ENCODE measurements at places on chromosomes 5 and 9.

GRCh38 chr9:132947756-132948155 lies 3.3 kb upstream of the TSC1 start:
- DNase-seq = no peak

DNA sequence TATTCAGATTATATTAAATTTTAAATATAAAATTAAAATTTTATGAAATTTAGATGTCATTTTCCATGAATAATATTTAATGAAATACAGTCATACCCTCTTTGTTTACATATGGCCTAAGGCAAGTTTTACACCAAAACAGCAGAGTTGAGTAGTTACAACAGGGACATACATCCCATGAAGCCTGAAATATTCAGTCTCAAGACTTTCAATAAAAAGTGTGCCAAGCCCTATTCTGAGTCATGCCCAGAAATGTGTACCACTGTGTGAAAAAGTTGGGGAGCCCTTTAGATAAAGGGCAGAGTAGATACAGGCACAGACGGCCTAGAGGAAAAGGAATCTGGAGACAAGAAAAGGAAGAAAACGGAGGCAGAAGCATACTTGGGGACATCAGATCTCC lies 261.3 kb downstream of the SGCD start:
- DNase-seq = no peak

DNA sequence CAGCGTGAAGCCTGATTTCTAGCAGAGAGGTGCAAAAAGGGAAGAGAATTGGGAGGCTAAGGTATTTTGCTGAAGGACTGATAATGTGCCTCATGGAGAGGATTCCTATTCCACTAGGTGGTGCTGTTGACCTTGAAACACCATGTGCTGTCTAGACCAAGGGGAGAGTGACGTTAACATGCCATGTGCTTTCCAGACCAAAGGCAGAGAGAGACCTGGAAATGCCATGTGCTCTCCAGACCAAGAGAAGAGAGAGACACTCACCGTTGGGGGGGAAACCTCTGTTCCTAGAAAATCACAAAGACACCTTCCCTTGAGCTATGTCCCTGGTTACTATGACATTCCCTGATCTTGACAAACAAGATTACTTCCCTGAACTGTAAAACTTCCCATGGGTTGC lies 286.0 kb upstream of the TUSC1 start:
- DNase-seq = no peak

DNA sequence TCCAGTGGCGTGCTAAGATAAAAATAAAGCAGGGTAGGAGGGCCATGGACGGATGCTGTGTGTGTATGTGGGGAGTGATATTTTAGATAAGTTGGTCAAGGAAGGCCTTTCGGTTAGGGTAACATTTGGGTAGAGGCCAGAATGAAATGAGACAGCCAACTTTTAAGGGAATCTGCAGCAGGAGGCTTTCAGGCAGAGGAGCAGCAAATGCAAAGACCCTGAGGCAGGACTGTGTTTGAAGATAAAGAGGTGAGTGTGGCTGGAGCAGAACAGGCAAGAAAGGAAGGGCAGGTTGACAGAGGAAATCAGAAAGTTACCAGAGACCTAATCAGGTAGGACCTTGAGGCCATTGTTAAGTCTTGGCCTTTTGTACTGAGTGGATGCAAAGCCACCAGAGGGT lies 106.2 kb downstream of the MAST4 start:
- no peak for DNase-seq

DNA sequence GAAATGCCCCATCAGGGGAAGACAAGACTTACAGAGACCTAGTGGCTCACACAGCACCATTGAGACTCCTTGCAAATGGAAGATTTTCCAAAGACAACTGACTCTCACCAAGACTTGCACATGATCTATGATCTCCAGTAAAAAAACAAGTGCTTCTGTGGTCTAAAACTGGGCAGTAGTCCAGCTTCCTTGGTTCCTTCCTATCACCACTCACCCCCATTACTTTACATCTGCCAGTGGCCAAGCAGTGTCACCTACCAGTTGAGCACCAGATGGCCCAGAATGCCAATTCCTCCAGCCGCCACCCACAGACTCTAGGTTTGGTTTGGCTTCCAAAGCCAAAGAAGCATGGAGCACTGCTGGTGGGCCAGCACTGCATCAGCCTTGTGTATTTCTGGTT lies 47.7 kb downstream of the SH3TC2 start:
- no peak for DNase-seq

DNA sequence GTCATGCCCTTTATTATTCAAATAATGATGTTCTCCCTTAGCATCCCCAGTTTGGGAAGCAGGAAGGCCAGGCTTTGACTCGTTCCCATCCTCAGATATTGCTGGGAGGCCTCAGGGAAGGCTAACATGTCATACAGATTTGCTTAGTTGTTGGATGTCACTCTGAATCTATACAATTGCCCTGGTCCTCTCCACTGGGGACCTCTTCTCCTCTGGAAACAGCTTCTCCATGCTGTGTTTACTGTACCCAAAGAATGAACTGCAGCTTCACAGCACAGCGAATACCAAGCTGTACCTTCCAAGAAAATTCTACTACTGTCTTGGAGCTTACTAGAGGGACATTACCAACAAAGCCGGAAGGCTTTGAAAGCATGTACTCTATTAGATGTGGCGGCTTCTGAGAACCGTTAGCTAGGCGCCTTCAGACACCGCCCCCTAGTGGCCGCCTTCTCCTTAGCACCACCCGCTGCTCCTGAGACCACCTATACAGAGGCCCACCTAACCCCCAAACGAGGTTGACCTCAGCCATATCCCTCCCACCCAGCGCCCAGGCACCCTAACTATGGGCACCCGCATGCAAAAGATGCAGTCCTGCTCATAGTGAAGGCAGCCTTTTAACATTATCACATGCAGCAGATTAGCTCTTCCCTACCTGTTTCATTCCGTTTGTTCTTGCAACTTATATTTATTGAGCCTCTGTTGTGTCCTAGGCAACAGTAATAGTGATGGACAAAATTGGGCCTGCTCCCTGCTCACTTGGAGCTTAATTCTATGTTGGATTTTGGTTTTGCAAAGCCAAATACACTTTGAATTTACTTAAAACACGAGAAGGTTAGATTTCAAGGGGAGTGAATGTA lies 34.9 kb upstream of the FOXI1 start:
- DNase-seq = no peak

DNA sequence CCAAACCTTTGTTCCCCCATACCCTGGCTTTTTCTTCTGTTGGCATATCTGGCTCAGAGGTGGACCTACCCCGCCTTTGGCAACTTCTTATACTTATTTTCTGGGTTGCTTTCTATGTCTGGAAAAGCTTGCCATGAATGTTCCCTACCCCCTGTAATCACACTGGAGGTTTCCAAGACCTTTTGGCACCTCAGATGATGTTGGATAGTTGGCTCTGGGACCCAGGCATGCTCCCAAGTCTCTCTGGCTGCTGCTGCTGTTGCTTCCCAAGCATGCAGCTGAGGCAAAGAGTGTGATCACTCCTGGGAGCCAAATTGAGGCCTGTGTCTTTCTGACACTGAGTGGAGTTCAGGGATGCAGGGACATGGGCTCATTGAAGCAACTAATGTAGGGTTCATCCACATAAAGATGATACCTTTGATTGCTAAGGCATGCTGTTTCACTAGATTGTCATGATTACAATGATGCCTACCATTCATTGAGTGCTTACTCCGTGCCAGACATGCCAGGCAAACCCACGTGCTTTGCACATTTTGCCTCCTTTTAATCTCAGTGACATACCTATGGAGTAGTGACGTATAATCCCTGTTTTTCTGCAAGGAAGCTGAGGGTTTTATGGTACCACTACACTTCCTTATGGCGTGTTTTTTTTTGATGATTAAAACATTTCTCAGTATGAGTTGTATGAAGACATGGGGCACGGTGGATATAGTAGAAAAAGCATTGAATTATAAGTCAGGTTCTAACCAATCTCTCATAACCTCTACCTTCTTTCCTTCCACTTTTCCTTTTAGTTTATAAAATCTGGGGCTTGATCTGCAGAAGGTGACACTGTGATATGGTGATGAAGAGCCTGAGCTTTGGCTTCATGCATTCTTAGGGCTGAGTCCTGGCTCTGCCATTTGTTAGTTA lies 73.1 kb downstream of the ARHGAP26 start:
- no peak for DNase-seq

DNA sequence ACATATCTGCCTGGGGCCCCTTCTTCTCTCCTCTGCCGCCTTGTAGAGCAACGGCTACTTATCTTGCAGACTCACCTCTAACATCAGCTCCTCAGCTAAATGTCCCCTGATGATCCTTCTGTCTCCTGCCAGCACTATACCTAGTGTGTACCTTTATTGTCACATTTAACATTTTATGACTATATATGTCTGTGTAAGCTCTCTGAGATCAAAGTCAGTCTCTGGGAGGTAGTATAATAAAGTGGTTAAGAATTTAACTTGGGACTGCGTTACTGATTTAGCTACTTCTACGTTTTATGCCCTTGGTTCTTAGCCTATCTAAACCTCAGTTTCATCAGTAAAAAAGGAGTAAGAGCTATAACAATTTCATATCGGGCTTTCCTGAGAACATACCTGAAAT lies 2.2 kb downstream of the TMED7 start:
- DNase-seq = no peak

- DNase-seq = no peak
Observed at GRCh38 chr9:93189369-93190132, 5.6 kb downstream of the WNK2 start.

- DNase-seq = no peak
Observed at GRCh38 chr9:115739096-115739875, 414.3 kb upstream of the PAPPA start.

DNA sequence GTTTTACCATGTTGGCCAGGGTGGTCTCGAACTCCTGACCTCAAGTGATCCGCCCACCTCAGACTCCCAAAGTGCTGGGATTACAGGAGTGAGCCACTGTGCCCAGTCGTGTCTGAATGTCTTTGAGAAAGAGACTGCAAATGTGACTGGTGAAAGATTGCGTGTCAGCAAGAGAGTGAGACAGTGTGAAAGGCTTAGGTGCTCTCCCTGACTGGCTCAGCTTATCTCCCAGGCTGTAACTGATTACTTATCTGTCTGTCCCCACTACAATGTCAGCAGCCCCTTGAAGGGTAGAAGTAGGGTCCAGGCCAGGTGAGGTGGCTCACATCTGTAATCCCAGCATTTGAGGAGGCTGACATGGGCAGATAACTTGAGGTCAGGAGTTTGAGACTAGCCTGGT lies 3.4 kb upstream of the FGFR4 start:
- no peak for DNase-seq
